Activated B cell treated with CpG ODN at 0.5 μM for 24 hours (primary cell): ENCODE measurements at places on chromosomes 2 and 18. TPM values are rescaled to one million over a fixed set of nuclear protein-coding genes. Genes with fewer than 3 reads are reported as not detected.
A peak's percentile ranks its signal among the peaks of the same experiment; 100 is the strongest.

LIPT1 gene
- total RNA-seq: 15.1 and 18.1 TPM in 2 replicates

CIAO1 gene
- total RNA-seq: 65.6 and 71.6 TPM in 2 replicates

G6PC2 gene
- total RNA-seq: not detected in 2 replicates

GPR35 gene
- 1.6 TPM in 2 replicates for total RNA-seq

RESP18 gene
- not detected in 2 replicates for total RNA-seq

GRCh38 chr18:5196253-5197031 is 615 bp downstream of the AKAIN1 start:
- no peak overlapping the region for H3K27ac ChIP-seq
- no peaks in the 10 kb centered on the region for H3K4me1 ChIP-seq
- no peak for DNase-seq
- peaks cover 68% of the 10 kb centered on the region for H3K27me3 ChIP-seq

- H3K36me3 ChIP-seq: peaks cover 94% of the 10 kb centered on the region
- H3K27ac ChIP-seq: no peak overlapping the region
- no peak for DNase-seq
- H3K4me3 ChIP-seq: no peak overlapping the region
Measured at GRCh38 chr2:86028766-86029381, 76.8 kb downstream of the POLR1A start.

GRCh38 chr2:2926858-2927175 is 450.8 kb downstream of the EIPR1 start:
- DNase-seq: no peak
- no peak overlapping the region for H3K4me3 ChIP-seq
- H3K4me1 ChIP-seq: no peaks in the 10 kb centered on the region
- no peaks in the 10 kb centered on the region for H3K36me3 ChIP-seq
- H3K27me3 ChIP-seq: peaks cover 3% of the 10 kb centered on the region
- no peak overlapping the region for H3K27ac ChIP-seq

- H3K27me3 ChIP-seq: peaks cover 5% of the 10 kb centered on the region
- H3K36me3 ChIP-seq: no peaks in the 10 kb centered on the region
- no peak overlapping the region for H3K4me3 ChIP-seq
- no peaks in the 10 kb centered on the region for H3K4me1 ChIP-seq
Measured at GRCh38 chr18:13810950-13811485, 12.9 kb upstream of the MC5R start.

DNA sequence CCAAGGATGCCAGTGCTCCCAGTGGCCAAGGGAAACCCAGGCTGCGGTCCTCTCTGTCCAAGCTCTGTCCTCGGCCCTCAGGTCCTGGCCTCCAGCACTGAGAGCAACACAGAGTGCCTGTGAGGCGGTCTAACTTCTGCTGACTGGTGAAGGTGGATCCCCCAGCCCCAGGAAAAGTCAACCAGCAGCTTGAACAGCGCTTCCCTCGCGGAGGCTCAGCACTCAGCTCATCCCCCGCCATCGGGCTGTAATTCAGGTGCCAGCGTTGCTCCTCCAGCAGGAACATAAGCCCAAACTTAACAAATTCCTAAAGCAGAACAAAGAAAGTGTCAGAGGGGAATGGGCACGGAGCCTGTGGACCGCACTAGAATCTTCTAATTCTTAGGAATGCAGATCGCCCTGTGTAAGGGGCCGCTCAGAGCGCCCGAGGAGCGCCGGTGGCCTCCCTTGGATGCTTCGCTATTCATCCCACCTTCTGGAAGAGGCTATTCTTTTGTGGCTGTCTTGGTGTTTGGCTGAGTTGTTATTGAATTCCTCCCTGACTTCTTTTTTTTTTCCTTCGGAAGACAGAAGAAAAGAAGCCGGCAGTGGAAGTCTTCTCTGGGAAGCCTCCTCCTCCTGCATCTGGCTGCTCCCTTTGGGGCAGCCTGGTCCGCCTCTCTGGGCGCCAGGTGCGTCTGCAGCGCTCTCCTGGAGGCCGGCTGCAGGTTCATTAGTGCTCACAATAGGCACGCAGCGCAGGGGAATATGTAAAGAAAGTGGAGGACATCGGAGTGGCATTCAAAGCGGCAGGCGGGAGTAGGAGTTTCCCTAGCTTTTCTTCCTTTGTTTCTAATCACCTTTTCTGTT is 905.6 kb downstream of the TSN start:
- no peaks in the 10 kb centered on the region for H3K27me3 ChIP-seq
- no peak for DNase-seq
- no peak overlapping the region for H3K4me3 ChIP-seq

DNA sequence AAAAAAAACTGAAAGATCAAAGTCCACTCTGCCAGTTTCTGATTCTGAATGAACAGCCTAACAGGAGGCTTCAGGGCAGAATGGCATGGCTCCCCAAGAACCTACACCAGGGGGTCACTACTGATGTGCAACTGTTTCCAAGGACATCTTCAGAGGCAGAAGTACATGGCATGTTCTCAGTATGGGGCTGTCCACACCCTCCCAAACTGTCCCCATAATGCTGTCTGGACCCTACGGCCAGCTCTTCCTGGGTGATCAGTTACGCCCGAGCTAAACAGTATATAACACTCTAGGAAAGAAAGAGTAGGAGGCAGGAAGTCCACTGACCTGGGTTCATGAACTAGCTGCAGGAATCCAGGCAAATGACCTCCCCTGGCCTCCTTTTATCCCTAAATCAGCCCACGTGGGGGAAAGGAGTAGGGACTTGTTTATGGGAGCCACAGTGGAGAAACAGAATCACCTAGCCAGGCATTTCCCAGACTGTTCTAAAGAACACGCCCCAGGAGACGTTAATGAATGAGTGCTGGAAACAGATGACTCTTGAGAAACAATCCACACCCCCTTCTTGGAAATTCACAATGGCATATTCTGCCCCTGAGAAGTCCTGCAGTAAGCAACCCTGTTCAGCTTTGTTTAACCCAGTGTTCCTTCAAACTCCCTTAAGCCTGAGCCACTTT is 2.5 kb downstream of the TMBIM1 start:
- no peak for DNase-seq
- H3K4me1 ChIP-seq: peaks cover 92% of the 10 kb centered on the region
- peak overlapping the region; percentile 83 for H3K4me3 ChIP-seq
- peak overlapping the region; percentile 92 for H3K27ac ChIP-seq
- H3K36me3 ChIP-seq: peaks cover 4% of the 10 kb centered on the region
- no peaks in the 10 kb centered on the region for H3K27me3 ChIP-seq

DNA sequence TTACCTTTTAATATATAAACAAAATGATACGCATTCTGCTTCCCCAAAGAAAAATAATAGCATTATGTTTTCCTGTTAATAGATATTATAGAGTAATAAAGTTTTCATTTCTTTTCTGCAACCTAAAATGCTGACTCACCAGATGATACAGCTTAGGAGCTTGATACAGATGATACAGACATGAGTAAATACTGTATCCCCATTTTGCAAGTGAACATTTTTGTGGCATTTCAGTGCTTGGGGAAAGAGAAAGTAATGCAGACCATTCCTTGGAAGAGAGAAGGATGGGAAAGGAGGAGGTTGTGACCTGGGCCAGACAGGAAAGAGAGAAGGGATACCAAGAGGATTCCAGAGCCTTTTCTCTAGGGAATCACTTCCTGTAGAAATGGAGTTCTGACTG is 97.5 kb upstream of the FSHR start:
- no peaks in the 10 kb centered on the region for H3K27me3 ChIP-seq
- no peak overlapping the region for H3K27ac ChIP-seq
- no peak overlapping the region for H3K4me3 ChIP-seq
- no peaks in the 10 kb centered on the region for H3K36me3 ChIP-seq
- H3K4me1 ChIP-seq: no peaks in the 10 kb centered on the region
- no peak for DNase-seq

DNA sequence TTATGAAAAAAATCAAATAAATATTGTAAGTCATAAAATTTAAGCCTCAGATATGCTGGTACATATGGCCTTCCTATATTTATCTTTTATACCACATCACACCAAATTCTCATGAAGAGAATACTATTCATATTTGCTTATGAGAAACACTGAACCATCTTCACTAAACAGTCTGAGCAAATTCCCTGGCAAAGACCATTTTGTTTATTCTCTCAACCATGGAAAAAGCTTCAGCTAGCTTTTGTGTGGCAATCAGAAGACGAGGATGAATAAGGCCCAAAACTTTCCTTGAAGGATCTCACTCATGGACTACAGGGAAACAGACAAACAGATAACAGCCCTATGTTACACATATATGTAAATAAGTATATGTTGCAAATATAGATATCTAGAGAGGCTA is 252.1 kb downstream of the TMX3 start:
- no peaks in the 10 kb centered on the region for H3K4me1 ChIP-seq
- H3K36me3 ChIP-seq: no peaks in the 10 kb centered on the region
- no peak overlapping the region for H3K27ac ChIP-seq
- no peaks in the 10 kb centered on the region for H3K27me3 ChIP-seq
- DNase-seq: no peak

- no peak for DNase-seq
- H3K27ac ChIP-seq: no peak overlapping the region
- H3K4me3 ChIP-seq: no peak overlapping the region
- no peaks in the 10 kb centered on the region for H3K36me3 ChIP-seq
- H3K27me3 ChIP-seq: no peaks in the 10 kb centered on the region
Measured at GRCh38 chr18:12478269-12479047, 70.7 kb downstream of the PRELID3A start.

GRCh38 chr2:119233326-119234020 is 9.8 kb downstream of the STEAP3 start:
- no peak overlapping the region for H3K27ac ChIP-seq
- H3K4me1 ChIP-seq: peaks cover 24% of the 10 kb centered on the region
- no peak overlapping the region for H3K4me3 ChIP-seq
- H3K27me3 ChIP-seq: peaks cover 3% of the 10 kb centered on the region
- no peak for DNase-seq

DNA sequence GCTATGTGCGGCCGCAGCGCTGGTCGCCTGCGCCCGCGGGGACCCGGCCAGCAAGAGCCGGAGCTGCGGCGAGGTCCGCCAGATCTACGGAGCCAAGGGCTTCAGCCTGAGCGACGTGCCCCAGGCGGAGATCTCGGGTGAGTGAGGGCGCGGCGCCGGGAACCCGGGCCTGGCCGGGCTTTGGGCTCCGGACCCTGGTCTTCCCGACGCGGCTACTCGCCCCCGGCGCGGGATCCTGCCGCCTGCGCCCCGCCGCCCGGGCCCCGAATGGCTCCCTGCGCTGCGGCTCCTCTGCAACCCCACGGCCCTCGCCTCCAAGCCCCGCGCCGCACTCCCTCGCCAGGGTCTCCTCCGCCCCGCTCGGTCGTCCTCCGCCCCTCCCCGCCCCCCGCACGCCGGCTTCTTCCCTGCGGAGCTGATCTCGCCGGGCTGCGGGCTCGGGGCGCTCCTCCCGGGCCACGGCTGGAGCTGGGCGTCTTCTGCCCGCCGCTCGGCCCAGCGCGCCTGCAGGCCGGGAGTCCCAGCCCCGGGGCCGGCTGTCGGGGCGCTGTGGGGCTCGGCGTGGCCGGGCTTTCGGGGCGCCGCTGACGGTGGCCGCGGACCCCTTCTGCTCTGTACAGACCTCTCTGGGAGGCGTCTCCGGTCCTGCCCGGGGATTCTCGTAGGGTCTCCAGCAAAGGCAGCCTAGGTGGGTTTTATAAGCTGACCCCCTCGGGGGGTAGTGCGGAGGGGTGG is 652 bp downstream of the GPC1 start:
- H3K4me3 ChIP-seq: peak overlapping the region; percentile 50
- peaks cover 11% of the 10 kb centered on the region for H3K27me3 ChIP-seq
- DNase-seq: peak; percentile 41
- H3K27ac ChIP-seq: no peak overlapping the region

DNA sequence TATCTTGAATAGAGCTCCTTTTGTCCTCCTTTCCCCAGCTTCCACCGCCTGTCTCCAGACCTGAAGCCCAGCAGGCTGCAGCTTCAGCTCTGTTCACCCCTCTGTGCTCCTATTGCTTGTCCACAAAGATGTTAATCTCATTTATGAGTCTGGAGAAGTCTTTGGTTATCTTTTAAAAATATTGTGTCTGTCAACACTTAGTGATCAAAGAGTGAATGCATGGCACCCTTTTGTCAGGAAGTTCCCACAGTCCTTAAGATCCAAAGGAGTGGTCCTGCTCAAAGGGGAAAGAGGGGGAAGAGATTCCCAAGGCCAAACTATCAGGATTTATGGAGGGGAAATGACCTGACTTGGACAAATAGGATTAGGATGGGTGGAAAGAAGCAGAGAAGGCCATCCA is 118.9 kb downstream of the ACAA2 start:
- peaks cover 13% of the 10 kb centered on the region for H3K27me3 ChIP-seq
- DNase-seq: no peak
- H3K27ac ChIP-seq: no peak overlapping the region
- no peak overlapping the region for H3K4me3 ChIP-seq
- no peaks in the 10 kb centered on the region for H3K4me1 ChIP-seq
- H3K36me3 ChIP-seq: no peaks in the 10 kb centered on the region

- H3K4me3 ChIP-seq: no peak overlapping the region
- no peaks in the 10 kb centered on the region for H3K4me1 ChIP-seq
- DNase-seq: no peak
- no peaks in the 10 kb centered on the region for H3K36me3 ChIP-seq
- H3K27me3 ChIP-seq: no peaks in the 10 kb centered on the region
Measured at GRCh38 chr2:133652398-133652797, 84.1 kb upstream of the NCKAP5 start.

GRCh38 chr2:226835420-226835795 is 446 bp upstream of the RHBDD1 start:
- no peaks in the 10 kb centered on the region for H3K27me3 ChIP-seq
- H3K4me1 ChIP-seq: peaks cover 67% of the 10 kb centered on the region
- H3K4me3 ChIP-seq: peak overlapping the region; percentile 90
- peak overlapping the region; percentile 97 for H3K27ac ChIP-seq
- DNase-seq: no peak
- H3K36me3 ChIP-seq: peaks cover 40% of the 10 kb centered on the region

DNA sequence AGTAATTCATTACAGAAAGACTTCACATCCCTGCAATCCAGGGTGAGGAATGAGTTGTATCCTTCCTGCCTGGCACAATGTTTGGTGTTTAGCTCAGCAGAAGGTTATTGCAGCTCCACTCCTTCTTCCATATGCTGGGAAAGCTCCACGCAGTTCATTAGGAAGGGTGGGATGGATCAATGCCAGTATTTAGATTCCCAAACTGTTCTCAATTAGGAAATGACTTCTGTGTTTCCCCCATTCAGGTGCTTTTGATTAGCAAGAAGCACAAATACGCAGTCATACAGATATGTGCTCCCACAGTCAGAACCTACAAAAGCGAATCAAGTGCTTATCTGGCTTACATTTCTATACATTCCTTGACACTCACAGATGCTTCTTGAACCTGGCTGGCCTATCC is 340.6 kb downstream of the NYAP2 start:
- no peaks in the 10 kb centered on the region for H3K36me3 ChIP-seq
- H3K4me3 ChIP-seq: no peak overlapping the region
- no peak for DNase-seq
- H3K27ac ChIP-seq: no peak overlapping the region
- peaks cover 3% of the 10 kb centered on the region for H3K27me3 ChIP-seq

DNA sequence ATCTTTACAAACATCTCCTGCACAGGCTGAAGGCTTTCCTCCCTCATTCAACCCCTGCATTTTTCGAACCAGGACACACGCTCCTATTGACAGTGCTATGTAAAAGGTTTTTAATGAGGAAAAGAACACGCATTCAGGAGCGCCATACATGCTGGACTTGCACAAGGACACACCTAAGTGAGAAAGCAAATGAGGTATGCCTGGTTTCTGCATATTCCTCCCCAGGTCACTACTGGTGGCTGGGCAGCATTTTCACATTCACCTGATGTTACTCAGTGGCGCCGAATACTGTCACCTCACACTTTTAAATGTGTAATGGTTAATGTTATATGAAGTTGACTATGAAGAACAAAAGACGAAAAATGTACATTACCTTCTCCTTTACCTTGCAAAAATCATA is 150.6 kb downstream of the ANTXR1 start:
- peaks cover 8% of the 10 kb centered on the region for H3K4me1 ChIP-seq
- DNase-seq: no peak
- no peaks in the 10 kb centered on the region for H3K36me3 ChIP-seq
- H3K4me3 ChIP-seq: no peak overlapping the region
- H3K27ac ChIP-seq: no peak overlapping the region

GRCh38 chr2:222433332-222434173 is 9.2 kb downstream of the SGPP2 start:
- peaks cover 2% of the 10 kb centered on the region for H3K36me3 ChIP-seq
- H3K27ac ChIP-seq: peak overlapping the region; percentile 67
